Stimulated activated CD8-positive, alpha-beta memory T cell treated with anti-CD3 and anti-CD28 coated beads, Interleukin-12 subunit alpha, Interleukin-12 subunit beta, amount 100 ng/mL, for 1 hour (primary cell): ENCODE measurements at places on chromosomes 4 and X.

DNA sequence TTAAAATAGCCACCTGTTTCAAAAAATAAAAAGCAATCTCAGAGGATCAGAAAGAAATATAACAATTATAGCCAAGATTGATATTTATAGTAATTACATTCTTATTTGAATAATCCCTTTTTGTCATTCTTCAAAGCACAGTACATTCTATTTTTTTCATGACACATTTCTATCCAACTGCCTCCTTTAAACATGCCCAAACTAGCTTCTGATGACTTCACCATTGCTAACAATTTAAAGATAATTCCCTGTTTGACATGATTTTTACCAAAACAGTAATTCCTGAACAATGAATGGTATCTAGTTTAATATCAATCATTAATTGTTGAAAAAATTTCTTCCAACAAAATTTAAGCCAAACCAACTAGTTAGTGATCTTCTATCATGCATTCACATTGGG, 172.4 kb downstream of the SNCA start:
- no peak for DNase-seq

- no peak for DNase-seq
Observed at GRCh38 chr4:151646322-151646721, 114.5 kb downstream of the GATB start.

DNA sequence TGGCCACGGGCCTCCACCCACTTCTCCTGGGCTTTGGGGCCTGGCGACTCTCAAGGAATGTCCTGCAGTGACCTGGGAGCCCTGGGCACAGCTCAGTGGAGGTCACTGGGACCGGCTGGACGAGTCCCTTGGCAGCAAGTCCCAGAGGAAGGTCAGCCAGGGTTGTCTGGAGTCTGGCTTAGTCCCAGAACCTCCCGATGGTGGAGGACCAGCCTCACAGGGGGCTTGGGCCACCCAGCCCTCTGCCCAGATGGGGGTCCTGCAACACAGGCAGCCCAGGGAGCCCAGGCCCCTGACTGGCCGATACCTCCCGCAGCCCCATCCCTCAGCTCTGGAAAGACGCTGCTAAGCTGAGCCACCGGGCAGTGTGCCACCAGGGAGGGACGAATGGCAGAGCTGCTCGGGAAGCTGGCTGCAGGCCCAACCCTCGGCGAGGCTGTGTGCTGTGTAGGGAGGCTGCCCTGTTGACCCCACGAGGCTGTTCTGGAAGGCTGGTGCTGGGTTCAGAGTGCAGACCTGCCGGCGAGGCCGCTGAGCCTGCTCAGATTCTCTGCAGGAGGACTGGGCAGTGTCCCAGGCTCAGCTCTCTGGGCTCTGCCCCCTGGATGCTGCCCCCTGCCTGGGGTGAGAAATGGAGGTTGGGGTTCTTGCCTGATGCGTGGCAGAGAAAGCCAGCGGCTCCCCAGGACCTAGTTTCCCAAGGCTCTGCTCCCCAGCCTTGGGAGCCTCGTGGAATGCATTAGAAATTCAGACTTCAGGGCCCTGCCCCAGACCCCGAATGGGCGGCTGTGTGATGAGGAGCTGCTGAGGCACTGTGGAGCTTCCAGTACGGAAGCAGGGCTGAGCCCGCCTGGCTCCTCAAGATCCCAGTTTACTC, 61.7 kb downstream of the ADRA2C start:
- DNase-seq = no peak

GRCh38 chr4:187065396-187065795, 341.7 kb upstream of the FAT1 start:
- DNase-seq = no peak

- no peak for DNase-seq
Observed at GRCh38 chrX:52078131-52078530, 9.1 kb upstream of the MAGED4B start.

- no peak for DNase-seq
Observed at GRCh38 chr4:187992971-187993370, 2.6 kb upstream of the ZFP42 start.

DNA sequence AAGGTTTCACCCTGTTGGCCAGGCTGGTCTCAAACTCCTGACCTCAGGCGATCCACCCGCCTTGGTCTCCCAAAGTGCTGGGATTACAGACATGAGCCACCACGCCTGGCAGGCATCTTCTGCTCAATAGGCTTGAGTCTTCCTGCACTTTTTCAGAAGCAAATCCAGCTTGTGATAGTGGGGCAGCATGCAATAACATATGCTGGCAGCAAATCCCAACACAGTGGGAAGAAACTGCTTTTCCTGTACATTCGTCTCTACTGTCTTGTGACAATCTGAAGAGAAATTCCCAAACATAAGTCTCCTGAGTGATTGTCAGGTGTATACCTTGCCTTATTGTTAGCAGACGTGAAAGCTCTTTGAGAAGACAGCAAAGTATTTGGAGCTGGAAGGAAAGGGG, 145.7 kb downstream of the PALLD start:
- DNase-seq = no peak

DNA sequence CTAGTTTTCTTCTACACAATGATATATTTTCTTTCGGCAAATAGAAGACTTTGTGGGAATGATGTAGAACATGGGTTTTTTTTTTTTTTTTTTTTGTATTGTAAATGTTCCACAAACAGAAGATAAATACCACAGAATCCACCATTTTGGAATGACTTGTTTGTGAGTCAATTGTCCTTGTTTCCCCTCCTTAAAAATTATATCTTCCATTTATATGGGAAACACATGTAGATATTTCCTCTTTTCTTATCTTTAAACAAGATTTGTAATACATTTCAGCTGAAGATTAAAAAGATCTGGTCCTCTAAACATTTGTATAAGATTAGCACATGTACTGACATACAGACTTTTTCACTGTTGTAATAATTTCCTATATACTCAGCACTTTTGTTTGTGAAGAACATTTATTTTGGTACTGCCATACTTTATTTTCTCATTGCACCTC, 304.6 kb downstream of the SPRY1 start:
- no peak for DNase-seq

DNA sequence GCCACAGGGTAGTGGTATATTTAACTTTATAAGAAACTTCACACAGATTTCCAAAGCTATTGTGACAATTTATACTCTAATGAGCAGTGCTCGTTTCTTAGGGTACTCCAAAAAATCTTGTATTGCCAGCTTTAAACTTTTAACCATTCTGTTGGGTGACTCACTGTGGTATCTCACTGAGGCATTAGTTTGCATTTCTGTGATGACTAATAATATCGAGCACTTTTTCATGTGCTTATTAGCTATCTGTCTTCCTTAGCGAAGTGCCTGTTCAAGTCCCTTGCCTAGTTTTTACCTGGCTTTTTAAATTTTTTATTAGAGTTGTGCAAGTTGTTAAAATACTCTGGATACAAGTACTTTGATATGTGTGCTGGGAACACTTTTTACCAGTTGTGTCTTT, 5.5 kb downstream of the PNMA3 start:
- DNase-seq = no peak

DNA sequence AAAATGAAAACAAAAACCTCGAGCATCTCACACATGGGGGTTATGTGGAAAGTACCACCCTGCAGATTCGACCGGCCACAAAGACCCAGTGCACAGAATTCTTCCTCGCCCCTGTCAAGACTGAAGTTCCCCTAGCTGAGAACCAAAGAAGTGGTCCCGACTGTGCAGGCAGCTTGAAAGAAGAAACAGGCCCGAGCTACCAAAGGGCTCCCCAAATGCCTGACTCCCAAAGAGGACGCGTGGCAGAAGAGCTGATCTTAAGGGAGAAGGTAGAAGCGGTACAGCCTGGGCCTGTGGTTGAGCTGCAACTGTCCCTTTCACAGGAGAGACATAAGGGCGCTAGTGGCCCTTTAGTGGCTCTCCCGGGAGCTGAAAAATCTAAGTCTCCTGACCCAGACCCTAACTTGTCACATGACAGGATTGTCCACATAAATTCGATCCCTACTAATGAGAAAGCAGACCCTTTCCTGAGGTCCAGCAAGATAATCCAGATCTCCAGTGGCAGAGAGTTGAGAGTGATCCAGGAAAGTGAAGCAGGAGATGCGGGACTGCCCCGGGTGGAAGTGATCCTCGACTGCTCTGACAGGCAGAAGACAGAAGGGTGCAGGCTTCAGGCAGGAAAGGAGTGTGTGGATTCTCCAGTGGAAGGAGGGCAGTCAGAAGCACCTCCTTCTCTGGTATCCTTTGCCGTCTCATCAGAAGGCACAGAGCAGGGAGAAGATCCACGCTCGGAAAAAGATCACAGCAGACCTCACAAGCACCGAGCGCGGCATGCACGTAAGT, 108.8 kb upstream of the MYOZ2 start:
- DNase-seq = no peak

DNA sequence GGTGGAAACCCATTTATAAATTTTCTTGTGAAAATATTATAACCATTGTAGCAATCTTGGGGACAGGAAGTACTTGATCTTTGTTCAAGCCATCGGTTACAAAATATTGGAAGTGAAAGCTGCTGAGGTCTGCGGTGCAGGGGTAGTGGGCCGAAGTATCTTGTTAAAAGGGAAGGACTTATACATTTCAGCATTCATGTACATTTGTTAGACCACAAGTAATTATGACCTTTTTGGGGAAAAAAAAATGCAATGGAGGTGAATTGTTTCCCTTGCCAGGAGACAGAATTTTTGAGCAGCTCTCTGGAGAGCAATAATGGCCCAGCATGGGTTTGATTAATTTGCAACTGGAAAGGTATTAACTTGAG, 121.3 kb downstream of the EGF start:
- no peak for DNase-seq

DNA sequence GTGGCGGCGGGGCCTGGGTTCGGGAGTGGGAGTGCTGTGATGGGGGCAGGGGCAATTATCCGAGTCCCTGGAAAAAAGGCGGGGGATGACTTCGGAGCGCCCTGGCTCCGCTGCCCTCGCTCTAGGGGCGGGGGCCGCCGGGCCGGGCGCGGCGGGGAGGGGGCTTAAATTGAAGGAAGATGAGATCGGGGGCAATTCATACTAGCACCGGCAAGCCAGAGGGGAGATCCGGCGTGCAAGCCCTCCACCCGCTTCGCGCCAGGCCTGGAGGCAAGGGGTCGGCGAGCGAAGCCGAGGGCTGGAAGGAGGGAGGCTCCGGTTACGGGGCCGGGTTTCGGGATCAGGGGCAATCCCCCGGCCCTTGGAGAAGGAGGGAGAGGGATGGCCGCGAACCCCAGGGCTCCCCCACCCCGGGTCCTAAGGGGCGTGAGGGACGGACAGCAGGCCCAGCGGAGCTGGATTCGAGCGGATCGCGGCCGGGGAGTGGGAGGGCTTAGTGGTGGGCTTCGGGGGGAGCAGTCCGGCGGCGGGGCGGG, 1.2 kb downstream of the BCORL1 start:
- no peak for DNase-seq
